ENCODE measurements at places on chromosomes 2 and 18. TPM values are rescaled to one million over a fixed set of nuclear protein-coding genes. Genes with fewer than 3 reads are reported as not detected.

DNA sequence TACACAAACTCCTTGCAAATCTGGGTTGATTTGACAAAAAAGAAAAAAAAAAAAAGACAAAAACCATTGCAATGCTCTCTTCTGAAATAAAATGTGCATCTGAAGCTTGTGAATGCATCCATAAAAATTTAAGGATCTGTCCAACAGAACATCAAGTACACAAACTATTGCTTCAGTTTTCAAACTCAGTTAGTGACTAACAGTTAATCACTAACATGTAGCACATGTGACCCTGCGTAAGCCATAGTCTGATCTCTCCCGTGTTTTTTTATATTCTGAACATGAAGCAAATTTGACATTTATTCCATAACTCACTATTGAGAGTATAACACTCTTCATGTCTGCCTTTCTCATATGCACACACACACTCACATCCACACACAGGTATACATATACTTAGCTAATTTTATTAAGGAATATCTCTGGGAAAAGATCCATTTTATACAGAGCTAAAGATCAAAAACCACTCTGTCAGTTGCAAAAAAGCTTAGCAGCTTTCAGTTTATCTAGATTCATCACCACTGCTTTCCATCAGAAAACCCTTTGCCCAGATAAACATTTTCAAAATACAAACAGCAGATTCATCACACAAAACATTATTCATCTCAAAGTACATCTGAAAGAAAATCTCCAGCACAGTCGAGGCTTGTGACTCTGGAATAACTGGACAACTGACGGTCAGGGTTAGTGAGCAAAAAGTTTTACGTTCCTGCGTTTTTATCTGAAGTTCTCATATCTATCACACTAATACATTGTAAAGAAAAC lies 1000.4 kb upstream of the ACVR2A start:
- no peak for DNase-seq

- no peak for DNase-seq
These were observed at the start of gene SEMA4C for GRCh38 chr2:96869822-96870625. SEMA4C (minus strand) TSS chr2:96870080; CDS start chr2:96867886, 2,194 bp downstream.

DNA sequence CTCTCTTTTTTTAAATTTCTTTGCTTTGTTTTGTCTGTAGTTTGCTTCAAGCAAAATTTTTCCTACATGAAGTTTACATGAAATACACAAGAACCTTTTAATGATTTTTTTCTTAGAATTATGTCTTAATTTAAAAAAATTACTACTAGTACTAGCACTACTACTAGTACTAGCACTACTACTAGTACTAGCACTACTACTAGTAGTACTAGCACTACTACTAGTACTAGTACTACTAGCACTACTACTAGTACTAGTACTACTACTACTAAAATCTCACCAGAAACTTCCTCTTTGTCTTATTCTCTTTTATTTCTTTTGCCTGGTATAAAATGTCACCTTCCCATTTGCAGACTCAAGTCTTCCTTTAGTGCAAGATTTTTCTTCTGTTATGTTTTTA lies 71.1 kb downstream of the PTH2R start:
- DNase-seq = no peak

DNA sequence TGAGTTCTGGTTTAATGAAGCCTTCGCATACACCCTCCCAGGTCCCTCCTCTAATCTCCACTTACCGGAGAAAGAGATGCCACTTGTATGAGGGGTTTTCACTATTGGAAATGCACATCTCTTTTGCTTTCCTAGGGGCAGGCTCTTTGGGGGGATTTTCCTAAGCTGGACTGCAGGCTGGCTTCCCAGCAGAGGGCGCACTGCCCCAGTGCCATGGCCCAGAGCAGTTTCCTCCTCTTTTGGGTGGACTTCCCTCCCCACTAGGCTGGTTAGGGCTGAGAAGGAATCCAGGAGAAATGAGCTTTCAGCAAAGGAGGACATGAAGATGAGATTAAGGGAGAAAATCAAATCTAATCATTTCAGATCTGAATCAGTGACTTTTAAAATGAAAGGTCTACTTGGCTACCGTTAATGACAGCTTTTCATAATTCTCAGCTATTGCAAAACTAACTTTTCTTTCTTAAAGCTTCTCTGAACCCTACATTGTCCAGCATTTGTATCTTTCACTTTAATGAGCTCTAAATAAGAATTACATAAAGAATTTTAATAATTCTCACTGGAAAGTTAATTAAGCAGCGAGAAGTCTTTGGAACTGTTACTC lies 784.1 kb upstream of the FANCL start:
- DNase-seq = no peak

DNA sequence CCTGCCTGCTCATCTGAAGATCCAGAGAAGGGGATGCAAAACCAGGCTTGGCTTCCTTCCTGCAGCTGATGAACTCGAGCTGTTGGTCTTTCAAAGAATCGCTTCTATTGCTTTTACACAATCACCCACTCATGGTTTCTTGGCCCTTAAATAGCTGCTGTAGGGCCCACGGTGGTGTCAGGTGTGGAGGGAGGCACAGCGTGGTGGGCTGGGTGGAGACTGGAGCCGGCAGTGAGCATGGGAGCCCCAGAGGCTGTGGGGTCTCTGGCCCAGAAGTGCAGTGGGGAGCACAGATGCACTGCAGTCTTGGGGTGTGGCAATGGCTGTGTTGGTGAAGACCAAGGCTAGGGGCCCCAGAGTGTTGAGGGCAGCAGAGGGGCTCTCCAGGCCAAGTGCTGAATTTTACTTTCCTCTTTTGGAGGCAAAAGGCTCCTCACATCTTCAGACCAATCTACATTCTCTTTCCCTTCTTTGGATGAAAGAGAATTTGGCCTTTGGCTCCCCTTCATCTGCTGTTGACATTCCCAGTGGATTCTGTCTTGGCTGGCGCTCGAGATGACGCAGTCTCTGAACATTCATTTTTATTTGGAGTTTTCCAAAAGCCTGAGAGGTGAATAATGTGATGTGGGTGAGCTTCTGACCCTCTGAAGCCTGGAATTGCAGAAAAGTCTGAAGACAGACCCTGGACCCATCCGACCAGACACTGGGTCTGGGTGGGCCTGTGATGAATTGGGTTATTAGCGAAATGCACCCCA lies 70.1 kb upstream of the ASB18 start:
- no peak for DNase-seq

DNA sequence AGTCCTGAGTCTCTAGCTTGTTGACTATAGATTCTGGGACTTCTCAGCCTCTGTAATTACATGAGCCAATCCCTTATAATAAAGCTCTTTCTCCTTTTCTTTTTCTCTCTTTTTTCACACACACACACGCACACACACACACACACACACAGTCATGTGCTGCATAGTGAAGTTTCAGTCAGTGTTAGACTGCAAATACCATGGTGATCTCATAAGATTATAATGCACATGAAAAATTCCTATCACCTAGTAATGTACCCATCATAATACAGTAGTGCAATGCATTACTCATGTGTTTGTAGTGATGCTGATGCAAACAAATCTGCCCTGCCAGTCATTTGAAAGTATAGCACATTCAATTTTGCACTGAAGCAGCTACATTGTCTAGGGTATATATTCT lies 558.2 kb downstream of the SUCLG1 start:
- no peak for DNase-seq

GRCh38 chr2:70871398-70872211 lies 36.0 kb upstream of the CD207 start:
- no peak for DNase-seq

GRCh38 chr18:8802017-8802672 lies 96.8 kb downstream of the MTCL1 start:
- no peak for DNase-seq

- no peak for DNase-seq
These were observed 14.2 kb upstream of the TTC21B start for GRCh38 chr2:165967746-165968145.

DNA sequence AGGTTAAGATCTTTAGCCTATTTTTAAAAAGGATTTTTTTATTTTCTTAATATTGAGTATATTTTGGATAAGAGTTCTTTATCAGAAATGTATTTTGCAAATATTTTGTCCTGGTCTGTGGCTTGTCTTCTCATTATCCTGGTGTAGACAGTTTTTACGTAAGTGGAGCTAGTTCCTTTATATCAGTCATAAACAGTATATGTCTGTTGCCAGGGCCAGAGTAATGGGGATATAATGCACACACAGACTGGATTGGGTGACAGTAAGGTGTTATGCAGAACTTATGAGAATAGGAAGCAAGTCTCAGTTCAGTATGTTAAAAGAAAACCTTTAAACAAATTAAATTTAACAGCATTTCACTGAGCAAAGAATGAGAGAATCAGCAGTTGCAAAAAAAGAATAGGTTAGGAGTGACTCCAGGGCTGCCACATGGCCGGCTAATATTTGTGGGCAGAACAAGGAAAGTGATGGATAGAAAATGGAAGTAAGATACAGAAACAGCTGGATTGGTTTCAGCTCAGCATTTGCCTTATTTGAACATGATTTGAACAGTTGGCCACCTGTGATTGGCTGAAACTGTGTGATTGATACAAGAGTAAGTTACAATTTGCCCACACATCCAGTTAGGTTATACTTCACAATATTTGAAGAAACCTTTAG lies 61.1 kb upstream of the ZNG1B start:
- DNase-seq = no peak

GRCh38 chr2:9006368-9006767 lies 2.9 kb upstream of the MBOAT2 start:
- DNase-seq = no peak

DNA sequence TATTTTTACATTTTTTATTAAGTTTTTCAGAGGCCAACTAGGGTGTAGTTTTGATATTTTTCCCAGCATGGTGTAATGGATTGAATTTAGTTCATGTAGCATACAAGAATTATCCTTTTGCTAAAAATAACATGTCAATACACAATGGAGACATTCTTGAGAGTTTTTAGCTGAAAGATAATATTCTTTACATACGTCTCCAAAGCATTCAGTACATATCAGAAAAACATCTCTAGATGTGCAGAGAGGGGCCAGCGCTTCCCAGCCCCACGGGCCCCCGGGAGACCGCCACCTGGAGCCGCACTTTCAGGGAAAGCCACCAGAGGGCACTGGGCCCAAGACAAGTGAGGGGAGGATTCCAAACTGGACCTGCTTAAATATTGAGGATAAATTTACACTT lies 499.4 kb downstream of the GALR1 start:
- no peak for DNase-seq

- DNase-seq = no peak
These were observed 99.3 kb upstream of the LRATD1 start for GRCh38 chr2:14533131-14533757.

DNA sequence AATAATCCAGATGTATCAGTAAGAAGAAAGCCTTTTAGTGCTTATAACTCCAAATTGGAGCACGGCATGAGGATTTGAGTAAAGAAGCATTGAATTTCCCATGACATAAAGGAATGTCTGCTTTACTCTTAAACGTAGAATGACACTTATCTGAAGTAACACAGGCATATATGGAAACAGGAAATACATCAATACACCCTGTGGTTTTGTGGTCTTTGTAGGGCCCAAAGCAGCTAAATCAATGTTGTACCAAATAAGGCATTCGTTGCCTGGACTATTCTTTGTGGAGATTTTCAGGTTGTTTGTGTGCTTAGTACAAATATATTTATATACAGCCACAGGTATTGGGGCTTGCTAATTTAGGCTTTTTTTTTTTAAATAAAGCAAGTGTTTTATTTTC lies 660.5 kb downstream of the LRRTM4 start:
- no peak for DNase-seq

- DNase-seq = no peak
These were observed 8.5 kb upstream of the DAW1 start for GRCh38 chr2:227862741-227863588.

- DNase-seq = no peak
These were observed 864 bp upstream of the XPO1 start for GRCh38 chr2:61538920-61539520.

DNA sequence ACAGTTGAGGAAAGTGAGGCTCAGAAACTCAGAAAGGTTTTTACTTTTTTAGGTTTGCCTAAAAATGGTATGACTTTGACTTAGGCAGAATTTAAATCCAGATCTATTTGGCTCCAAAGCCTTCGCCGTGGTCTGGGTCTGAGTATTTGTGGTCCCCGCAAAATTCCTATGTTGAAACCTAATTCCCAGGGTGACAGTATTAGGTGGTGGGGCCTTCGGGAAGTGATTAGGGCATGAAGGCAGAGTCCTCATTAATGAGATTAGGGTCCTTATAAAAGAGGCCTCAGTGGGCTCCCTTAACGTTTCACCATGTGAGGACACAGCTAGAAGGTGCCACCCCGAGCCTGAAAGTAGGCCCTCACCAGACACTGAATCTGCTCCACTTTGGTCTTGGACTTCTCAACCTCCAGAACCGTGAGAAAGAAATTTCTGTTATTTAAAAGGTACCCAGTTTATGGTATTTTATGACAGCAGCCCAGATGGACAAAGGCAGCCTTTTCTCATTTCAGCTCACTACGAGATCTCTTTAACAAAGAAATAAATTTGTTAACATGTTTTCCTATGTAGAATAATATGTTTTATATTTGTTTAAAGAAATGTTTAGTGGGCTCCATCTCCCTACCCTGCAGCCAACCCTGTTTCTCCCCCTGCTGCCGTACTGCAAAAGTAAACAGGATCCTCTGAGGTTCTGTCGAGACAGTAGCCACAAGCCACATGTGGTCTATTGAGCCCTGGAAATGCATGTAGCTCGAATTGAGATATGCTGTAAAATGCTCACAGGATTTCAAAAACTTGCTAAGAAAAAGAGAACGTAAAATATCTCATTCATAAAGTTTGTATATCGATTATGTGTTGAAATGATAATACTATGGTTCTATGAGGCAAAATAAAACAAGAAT lies 80.6 kb downstream of the MOGAT1 start:
- no peak for DNase-seq

DNA sequence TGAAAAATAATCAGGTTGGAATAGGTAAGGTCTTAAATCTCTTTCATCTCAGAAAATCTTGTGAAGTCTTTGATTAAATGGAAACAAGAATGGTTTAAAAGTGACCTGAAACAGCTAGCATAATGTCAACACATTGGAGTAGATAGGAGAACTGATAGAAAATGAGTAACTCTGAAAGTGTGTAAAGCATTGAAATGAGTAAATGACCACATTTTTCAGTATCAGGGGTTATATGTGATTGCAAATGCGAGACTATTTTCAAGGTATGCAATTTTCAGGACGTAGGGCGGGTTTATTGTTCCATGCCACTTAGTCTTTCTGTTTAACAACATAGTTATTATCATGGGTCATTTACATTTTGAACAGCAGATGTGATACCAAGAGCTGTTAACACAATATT lies 1383.2 kb downstream of the LRP1B start:
- no peak for DNase-seq

DNA sequence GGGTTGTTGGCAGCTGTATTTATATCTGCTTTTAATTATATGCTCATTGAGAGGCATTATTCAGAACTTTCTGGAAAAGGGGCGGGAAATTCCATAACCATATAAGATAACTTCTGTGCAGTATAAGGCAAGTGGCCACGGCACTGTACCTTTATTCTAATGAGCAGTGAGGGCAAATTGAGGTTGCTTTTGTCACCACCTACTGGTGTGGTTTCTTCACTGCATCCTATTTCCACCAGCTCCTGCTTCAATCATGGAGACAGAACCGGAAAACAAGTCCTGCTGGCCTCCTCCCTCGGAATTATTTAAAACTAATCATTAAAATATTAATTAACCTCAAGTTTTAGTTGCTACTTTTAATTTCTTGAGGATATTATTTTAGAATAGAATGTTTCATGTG lies 759.4 kb downstream of the CBLN2 start:
- DNase-seq = no peak

GRCh38 chr2:36173760-36174404 lies 181.7 kb upstream of the CRIM1 start:
- no peak for DNase-seq

GRCh38 chr2:160051371-160051800 lies 11.0 kb downstream of the PLA2R1 start:
- no peak for DNase-seq

The ARHGEF33 gene
- polyA plus RNA-seq = 1.9 TPM

The CTNNA2 gene
- 23.1 TPM for polyA plus RNA-seq

The POTEI gene
- polyA plus RNA-seq = not detected

The OXER1 gene
- 5.6 TPM for polyA plus RNA-seq

The CCBE1 gene
- 123 TPM for polyA plus RNA-seq

The PAIP2B gene
- polyA plus RNA-seq = 17.9 TPM

Measured in left renal pelvis (tissue), 4 donors.